ENCODE measurements at places on chromosomes 2 and 18.

DNA sequence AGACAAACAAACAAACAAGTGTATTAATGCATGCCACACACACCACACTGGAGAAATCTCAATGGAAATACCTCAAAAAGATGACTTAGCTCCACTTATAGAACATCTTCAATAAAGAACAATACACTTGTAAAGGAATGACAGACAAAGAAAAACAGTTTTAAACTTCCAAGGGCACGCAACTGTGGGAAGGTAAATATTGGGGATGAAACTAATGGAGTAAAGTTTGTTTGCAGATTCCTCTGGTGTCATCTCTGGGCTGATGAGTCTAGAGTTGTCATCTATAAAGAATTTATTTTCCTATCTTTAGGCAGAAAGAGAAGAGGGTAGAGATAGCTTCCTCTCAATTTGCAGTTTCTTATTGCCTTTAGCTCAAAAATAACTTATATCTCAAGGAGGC is 144.0 kb upstream of the ZC3H15 start:
- no peak for DNase-seq

GRCh38 chr18:63775166-63775730 is at the start of gene SERPINB7:
Gene SERPINB7 (plus strand): TSS chr18:63775418. CDS start chr18:63782373, 6,955 bp downstream.
- no peak for DNase-seq

- DNase-seq: no peak
Measured at GRCh38 chr2:169302364-169302763, 60.0 kb downstream of the LRP2 start.

- no peak for DNase-seq
Measured at GRCh38 chr18:42976869-42977590, 138.5 kb downstream of the RIT2 start.

DNA sequence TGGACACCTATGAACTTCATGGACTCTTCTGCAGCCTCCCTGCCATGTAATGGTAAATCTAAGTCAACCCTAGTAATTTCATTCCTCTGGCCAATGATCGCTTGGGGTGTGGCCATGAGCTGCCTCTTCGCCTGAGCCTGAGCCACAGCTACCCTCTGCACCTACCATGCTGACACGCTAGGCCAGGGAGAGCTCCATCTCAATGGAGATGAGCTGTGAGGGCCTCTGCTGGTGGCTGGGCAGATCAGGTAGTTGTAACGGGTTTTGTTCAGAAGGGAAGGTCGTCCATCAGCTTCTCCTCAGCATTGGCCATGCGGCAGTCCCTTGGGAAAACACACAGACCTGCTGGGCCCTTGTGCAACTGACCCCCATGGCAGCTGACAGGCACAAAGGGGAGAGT is 24.4 kb downstream of the MPHOSPH10 start:
- no peak for DNase-seq

- no peak for DNase-seq
Measured at GRCh38 chr2:219398721-219399363, 11.1 kb upstream of the DNPEP start.

DNA sequence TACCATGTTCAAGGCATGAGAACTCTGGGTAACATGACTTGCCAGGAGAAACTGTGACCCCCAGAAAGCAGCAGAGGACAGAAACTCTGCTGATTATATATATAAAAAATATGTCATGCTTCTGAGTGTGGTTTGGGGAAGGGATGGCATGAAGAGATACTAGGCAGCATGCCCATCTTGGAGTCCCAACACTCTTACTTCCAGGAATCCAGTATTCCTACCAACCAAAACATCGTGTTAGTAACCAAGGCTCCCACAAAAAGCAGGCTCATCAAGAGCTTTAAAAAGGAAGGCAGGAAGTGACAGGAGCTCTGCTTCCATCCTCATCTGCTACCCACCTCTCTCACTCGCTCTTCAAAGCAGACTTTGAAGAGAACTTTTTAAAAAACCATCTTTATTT is 31.6 kb upstream of the TWIST2 start:
- DNase-seq: no peak

- DNase-seq: no peak
Measured at GRCh38 chr2:26480566-26481423, 2.9 kb upstream of the OTOF start.

- no peak for DNase-seq
Measured at GRCh38 chr18:76134628-76135027, 360.4 kb downstream of the ZNF516 start.

DNA sequence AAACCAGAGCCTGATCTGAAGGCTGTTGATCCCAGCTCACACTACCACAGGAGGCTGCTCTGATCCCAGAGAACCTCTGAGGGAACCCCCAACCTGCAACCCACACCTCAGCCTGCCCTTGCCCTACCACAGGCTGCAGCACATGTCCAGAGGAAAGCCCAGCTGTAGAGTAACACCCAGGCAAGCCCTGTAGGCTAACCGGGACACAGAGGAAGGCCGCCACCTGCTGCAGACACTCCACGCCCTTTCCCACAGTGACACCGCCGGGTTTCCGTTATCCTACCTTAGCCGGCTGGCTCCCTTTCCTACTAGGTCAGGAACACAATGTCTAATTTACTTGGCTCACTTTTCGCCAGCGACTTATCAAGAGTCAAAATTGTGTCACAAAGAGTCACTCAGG is 266.7 kb upstream of the KLHL29 start:
- no peak for DNase-seq

GRCh38 chr2:85318222-85319074 is 9.3 kb downstream of the TGOLN2 start:
- DNase-seq: no peak

GRCh38 chr2:241582328-241582727 is 23.8 kb downstream of the BOK start:
- no peak for DNase-seq

DNA sequence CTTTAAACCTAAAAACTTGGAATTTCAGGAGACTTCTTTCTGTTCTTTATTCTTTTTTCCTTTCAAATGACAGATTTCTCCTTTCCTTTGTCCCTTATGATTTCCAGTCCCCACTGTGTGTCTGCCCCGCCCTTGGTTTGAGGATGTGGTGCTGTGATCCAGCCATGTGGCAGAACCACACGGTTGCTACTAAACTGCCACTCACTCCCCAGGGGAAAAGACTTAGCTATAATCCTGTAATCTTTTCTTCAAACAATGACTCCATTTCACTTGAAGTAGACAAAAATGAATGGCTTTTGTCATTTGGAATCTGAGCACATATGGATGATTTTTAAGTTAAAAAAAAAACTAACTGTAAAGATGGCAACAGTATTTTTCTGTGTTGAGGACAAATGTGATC is 76.2 kb upstream of the STAM2 start:
- no peak for DNase-seq

DNA sequence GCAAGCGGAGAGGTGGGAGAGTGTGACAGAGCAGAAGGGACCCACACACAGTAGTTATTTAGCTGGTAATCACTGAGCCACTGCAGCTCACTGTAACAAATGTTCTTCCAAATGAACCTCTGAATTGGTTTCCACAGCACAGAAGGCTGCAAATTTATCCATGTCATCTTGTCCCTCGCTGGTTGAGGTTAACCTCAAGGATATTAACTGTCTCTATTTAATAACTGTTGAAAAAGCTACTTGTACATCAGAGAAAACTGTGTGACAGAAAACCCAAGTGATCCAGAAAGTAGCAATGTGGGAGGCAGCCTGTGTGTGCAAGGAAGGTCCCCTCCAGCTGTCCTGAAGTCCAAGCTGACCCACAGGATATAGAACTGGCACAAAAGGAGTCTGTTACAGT is 153.6 kb downstream of the DSEL start:
- no peak for DNase-seq

DNA sequence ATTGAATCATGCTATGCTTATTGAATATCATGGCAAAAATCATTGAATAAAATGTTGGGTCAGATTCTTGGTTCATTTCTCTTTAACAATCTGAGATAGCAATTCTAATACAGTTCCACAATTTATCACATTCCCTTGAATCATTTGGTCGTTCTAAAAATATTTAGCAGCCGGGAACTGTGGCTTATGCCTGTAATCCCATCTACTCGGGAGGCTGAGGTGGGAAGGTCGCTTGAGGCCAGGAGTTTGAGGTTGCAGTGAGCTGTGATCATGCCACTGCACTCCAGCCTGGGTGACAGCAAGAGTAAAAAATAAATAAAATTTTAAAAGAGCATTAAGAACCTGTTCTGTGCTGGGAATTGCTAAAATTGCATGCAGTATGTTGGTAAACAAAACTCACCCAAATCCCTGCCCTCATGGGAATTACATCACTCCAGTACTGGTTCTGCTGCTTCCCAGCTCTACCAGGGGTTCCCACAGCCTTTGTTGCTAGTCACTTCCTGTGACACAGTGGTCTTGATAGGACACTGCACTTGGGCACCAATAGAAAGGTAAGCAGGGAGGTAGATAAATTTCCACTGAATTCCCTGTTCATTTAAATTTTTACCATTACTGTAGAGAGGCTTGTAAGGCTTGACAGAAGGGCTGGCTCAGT is 200.4 kb downstream of the CTNNA2 start:
- DNase-seq: no peak

DNA sequence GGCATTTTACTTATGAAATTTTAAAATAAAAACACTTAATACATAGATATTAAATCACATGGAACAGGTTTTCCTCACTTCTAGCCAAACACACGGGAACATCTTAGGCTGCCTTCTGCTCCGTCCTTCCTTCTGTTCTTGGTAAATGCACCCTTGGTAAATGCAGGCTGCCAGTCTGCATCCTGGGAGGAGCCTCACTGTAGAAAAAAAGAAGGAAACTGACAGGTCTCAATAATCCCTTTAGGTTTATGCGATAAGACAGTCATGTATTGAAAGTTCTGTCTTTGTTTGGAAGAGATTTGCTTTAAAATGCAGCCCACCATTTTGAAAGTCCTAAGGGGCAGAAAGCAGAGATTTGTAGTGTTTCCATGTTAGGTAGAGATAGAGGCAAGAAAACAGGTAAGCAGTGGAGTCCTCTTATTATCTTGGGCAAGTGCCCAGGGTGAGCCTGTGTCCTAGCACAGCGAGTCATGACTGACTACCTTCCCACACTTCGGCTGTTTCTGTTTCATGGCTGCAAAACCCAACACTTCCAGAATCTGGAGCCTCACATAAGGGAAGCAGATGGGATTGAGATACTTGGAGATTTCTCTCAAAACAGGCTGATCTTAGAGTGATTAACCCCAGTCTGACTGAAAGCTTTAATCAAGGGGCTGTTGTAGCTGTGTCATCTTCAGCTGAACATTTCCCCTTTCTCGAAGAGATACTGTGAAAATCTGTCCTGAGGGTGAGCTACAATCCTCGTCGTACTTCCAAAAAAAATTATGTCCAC is 131.4 kb upstream of the MAP3K20 start:
- no peak for DNase-seq

GRCh38 chr2:206442833-206443734 is at the start of gene ADAM23:
Gene ADAM23 (plus strand): TSS chr2:206443532. CDS start chr2:206443867, 335 bp downstream.
- DNase-seq: peak; percentile 74

DNA sequence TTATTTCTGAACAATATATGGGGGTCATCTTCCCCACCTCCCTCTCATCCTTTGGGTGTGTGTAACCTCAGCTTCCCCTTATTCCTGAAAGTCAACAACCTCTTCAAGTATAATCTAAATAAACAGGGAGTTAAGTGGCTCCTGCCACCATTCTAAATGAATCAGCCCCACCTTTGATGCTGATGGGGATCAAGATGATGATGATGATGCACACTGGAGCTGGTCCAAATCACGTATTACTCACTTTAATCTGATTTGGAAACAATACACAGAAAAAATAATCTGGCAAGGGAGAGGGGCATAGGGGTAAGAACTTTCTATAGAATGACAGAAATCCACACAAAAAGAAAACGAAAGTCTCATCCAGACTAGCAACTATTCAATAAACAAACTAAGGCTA is 7.1 kb downstream of the ACVR1 start:
- DNase-seq: no peak

DNA sequence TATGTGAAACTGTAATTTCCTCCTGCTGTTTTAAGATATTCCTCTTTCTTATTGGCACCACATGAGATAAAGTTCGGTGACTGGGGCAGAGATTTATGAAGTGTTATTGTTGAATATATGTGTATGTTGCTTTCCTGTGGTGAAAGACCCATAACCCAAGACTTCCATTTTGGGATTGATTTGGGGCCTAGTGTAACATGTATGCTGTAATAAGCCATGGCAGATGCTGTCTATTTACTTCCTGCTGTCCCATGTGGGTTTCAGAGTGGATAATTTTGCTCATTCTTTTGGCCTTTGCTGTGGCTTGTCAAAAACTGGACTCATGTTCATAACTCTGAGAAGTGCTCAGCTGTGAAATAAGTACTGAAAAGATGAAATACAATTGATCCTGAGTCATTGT is 10.8 kb upstream of the MYO1B start:
- no peak for DNase-seq

- no peak for DNase-seq
Measured at GRCh38 chr2:49416252-49416651, 261.9 kb upstream of the FSHR start.

- no peak for DNase-seq
Measured at GRCh38 chr2:36027616-36028015, 328.0 kb upstream of the CRIM1 start.

DNA sequence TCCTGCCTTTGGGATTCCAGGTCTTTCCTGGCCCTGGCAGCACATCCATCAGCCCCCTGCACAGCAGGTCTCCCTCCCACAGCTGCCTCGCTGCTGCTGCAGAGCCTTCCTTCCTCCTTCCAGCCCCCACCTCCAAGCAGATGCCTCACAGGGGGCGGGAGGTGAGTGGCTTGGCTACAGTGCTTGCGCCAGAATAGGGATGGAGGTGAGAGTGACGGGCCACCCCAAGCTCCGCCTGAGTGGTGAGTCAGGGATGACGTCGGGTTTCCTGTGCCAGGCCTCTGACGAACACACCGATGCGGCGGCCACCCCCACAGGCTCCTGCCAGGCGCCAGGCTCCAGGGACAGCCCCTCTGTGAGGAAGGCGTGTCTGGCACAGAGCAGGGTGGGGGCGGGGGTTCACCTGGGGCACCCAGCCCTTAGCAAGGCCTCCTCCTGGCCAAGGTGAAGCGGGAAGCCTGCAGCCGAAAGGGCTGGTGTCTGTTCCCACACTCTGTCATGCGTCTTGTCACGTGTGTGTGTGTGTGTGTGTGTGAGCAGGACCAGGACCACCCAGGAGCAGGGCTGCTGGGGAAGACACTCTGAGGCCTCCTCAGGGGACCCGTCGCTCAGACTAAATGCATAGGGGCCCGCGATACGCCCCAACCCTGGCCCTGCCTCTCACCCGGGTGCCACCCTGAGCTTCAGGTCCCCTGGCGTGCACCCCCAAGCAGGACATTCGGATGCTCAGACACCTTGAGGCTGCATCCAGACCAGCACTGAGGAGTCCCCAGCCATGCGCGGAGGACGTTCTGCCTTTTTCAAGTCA is 3.4 kb upstream of the DUSP2 start:
- DNase-seq: no peak

GRCh38 chr18:59742325-59743111 is 45.3 kb upstream of the CCBE1 start:
- no peak for DNase-seq

- DNase-seq: peak; percentile 77
Measured at GRCh38 chr18:13612196-13612997, 114.0 kb downstream of the FAM210A start.

Data from caudate nucleus (tissue), 63 donors.